ENCODE measurements at places on chromosomes 4 and X.

- no peak for DNase-seq
Measured at GRCh38 chr4:41839916-41840854, 91.7 kb upstream of the PHOX2B start.

DNA sequence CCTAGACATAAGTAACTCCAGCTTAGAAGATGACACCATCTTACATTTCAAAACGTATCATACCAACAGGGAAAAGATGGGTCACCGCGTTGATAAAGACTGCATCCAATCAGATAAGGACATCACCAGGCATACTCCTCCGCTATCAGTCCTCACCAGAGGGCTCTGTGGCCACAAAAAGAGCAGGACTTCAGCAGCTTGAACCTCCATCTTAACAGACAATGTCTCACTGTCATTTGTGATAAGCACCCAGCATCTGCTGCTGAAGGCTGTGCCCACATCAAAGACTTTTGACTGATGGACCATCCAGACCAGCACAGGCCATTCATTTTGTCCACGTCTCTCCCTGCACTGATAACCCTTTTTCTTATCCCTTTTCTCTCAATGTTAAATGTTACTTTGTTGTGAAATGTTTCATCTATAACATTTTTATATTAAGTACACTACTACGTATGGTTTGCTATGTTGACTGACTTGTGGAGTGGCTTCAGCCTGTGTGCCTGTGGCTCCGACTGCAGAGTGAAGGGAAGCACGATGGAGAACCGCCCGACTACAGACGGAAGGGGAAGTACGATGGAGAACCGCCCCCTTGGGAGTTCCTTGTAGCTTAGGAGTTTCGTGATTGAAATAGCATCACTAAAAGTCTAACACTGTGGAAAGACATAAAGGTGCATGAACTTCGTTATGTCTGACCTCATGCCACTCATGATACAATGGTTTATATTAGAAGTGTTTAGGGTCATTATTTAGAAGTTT lies 595.4 kb upstream of the AGA start:
- no peak for DNase-seq

DNA sequence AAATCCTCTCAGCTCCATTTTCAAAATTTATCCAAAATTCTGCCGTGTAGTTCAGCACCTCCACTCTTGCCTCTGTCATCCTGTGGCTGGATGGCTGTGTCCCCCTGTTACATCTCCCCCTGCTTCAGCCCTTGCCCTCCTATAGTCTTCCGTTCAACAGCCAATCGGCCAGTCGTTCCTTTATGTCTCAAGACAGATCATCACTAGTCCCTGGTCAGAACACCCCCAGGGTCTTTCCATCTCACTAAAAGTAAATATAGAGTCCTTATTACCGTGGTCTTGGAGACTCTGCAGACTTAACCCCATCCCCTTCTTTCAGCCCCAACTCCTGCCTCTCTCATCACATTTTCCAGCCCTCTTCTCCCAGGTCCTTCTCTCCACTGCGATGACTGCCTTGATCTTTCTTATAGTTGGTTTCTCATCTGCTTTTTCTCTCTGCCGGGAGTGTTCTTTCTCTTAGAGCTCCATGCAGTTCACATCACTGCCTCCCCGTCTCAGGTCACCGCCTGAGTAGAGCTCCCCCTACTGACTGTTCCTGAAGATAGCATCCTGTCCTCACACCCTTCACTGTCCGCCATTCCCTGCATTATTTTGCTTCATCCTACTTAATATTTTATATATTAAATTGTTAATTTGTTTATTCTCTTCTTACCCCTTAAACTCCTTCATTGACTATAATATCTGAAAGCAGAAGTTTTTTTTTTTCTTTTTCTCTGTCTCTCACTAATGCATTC lies 736.9 kb upstream of the MAGEB2 start:
- DNase-seq, result no peak

DNA sequence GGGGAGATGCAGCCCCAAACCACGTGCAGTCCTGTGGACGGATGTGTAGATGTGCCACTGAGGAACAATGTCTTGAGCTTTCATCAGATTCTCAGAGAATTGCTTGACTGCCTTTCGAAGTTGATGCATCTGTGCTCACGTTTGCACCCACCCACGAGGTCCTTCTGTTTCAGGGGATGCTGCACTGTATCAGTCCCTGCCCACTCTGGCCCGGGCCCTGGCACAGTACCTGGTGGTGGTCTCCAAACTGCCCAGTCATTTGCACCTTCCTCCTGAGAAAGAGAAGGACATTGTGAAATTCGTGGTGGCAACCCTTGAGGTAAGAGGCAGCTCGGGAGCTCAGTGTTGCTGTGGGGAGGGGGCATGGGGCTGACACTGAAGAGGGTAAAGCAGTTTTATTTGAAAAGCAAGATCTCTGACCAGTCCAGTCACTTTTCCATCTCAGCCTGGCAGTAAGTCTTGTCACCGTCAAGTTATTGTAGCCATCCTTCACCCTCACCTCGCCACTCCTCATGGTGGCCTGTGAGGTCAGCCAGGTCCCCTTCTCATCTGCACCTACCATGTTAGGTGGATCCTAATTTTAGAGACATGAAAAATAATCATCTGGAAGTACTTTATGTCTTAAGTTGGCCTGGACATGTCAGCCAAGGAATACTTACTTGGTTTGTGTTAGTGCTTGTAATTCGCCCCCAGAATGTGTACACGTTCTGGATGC lies 36.4 kb upstream of the MSANTD1 start:
- DNase-seq, result no peak

GRCh38 chrX:31353095-31353494 lies 281.3 kb upstream of the FTHL17 start:
- no peak for DNase-seq

- DNase-seq, result peak; percentile 6
Measured at GRCh38 chr4:26410385-26411293, 79.6 kb downstream of the CCKAR start.

DNA sequence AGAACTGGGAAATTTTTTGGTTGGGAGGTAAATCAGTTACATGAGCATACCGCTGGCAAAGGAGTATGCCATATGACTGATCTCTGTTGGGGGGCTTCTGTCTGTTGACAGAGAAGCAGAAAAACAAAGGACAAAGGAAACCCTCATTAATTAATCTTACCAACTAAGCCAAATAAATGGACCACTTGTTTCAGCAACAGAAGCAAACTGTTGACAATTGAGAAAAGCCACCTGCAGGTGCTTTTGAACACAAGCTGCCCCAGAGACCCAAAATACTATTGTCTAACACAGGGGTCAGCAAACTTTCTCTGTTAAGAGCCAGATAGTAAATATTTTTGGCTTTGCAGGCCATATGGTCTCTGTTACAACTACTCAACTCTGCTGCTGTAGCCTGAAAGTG lies 7.0 kb upstream of the FRYL start:
- DNase-seq, result no peak

GRCh38 chr4:168815379-168816345 lies 194.4 kb downstream of the CBR4 start:
- DNase-seq, result no peak
